ENCODE measurements at places on chromosomes 7 and 10.

- no peak for DNase-seq
Measured at GRCh38 chr10:113023017-113023416, 73.0 kb downstream of the TCF7L2 start.

- no peak for DNase-seq
Measured at GRCh38 chr10:12489806-12490205, 140.5 kb downstream of the CAMK1D start.

DNA sequence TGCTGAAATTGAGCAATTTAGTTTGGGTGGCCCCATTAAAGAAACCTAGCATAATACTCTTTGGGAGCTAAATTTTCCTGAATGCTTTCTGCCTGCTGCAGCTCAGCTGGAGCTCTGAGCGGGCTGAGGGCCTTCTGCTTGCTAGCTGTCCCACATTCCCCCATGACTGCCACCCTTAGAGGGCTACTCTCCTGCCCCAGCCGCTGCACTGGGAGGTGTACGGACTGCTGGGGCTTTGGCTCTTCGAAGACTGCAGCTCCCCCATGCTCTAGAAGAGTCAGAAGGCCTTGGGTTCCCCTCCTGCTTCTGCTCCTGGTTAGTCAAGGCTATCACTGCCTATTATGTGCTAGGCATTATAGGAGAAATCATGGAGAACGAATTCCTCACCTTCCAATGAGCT lies 31.5 kb downstream of the BLVRA start:
- DNase-seq, result no peak

GRCh38 chr7:35246819-35247218 lies 7.1 kb downstream of the TBX20 start:
- DNase-seq, result no peak

- DNase-seq, result no peak
Measured at GRCh38 chr10:32271617-32272016, 75.3 kb downstream of the EPC1 start.

DNA sequence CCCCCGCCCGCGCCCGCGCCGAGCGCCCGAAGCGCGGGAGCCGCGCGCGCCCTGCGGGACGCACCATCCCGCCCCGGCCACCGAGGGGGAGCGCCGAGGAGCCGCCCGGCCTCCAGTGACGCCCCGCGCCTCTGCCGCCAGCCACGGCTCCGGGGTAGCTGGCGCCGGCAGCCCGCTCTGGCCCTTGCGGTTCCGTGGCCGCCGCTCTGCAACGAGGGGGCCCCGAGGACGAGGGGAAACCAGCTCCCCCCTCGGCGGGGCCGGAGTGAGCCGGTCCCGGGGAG lies at the start of gene PAXIP1:
TSS of gene PAXIP1 (minus strand) at position 33 of the 284 bp plus-strand sequence. CDS start 195 bp downstream, outside the sequence.
- DNase-seq, result no peak

DNA sequence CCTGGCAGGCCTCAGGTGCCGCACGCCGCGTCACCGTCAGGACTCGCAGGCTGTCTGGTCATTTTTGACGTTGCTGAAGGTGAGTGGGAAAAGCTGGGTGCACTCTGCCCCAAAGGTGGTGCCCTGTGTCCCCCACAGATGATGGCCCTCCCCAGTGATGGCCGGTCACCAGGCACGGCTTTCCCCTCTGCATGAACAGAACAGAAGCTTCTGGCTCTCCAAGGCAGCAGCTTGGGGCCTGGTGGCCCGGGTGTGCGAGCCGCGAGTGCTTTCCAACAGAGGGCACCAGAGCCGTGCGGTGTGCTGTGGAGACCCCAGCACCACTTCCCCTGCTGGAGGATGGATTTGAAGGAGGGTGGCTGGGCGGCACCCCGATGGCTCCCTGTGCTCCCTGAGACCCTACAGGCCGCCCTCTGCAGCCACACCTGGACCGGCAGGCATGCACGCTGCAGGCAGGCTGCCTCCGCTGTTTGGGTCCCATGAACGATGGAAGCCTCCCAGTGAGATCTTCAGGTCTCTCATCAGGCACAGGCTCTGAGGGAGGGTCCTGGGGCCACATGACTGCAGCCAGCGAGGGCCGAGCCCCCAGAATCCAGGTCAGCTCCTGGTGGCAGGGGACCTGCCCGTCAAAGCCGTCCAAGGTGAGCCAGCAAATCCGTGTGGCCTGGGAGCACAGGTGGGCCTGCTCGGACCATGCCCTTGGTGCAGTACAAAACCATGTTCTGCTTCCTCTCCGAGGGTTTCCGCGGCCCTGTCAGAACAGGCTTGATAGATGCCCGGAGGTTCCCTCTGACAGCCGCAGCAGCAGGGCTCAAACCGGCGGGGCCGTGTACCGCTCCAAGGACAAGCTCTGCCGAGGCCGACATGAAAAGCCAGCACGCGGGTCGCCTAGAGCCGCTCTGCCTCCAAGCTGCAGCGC lies 195.4 kb downstream of the EBF3 start:
- DNase-seq, result no peak

GRCh38 chr10:122495406-122496340 lies 34.3 kb downstream of the HTRA1 start:
- DNase-seq, result no peak

GRCh38 chr7:15719311-15719710 lies 32.8 kb upstream of the MEOX2 start:
- DNase-seq, result no peak

- no peak for DNase-seq
Measured at GRCh38 chr10:124305131-124305530, 113.6 kb downstream of the OAT start.

- no peak for DNase-seq
Measured at GRCh38 chr10:131915990-131916766, 15.4 kb downstream of the PPP2R2D start.

- no peak for DNase-seq
Measured at GRCh38 chr7:83976302-83976701, 218.3 kb downstream of the SEMA3A start.

DNA sequence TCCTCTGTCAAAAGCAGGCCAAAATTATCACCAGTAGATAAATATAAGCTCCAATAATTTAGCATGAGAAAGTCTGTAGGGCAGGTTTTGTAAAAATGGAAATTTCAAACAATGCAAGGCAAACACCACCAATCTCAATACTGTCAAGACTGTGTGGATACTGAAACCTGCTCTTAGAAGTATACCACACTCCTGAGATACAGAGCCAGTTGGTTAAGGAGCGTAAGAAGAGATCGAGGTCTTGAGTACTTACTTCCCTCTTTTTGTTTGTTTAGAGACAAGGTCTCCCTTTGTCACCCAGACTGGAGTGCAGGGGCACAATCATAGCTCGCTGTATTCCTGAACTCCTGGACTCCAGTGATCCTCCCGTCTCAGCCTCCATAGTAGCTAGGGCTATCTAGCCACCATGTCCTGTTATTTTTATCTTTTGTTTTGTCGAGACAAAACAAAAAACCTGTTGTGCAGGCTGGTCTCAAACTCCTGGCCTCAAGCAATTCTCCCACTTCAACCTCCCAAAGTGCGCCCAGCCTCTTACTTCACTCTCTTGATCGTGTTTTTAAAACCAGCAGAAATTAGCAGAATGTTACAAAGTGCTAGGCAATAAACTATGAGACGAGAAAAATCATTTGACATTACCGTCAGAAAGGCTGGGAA lies 205.7 kb downstream of the PARD3 start:
- DNase-seq, result no peak
